Fibroblast of the aortic adventitia (primary cell): ENCODE measurements at places on chromosomes 3 and 15.

- DNase-seq: peak; percentile 28
Observed at GRCh38 chr15:64911311-64912186, at the start of gene ANKDD1A. ANKDD1A (plus strand) TSS chr15:64911902; CDS start chr15:64911931, 29 bp downstream.

- DNase-seq: no peak
Observed at GRCh38 chr3:141332416-141332815, 35.9 kb upstream of the ZBTB38 start.

GRCh38 chr3:168249550-168250414, 154.1 kb upstream of the GOLIM4 start:
- peak; percentile 54 for DNase-seq

GRCh38 chr3:55484801-55485791, 2.0 kb downstream of the WNT5A start:
- DNase-seq: peak; percentile 87

DNA sequence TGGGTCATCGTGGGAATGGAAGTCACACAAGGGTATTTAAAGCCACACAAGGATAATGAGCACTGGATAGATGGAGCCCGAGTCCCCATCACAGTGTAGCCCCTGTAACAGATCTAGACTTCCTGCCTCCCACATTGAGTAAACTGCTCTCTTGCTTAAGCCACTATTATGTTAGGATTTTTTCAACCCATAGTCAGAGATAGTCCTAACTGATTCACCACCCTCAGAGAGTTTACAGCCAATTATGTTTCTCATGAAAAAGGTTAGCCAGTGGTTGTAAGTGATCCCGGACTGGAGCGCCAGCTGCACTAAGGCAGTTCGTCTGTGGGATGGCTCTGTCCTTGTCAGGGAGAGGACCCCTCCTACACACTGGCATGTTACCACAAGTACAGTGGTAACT, 77.0 kb downstream of the KLF13 start:
- peak; percentile 66 for DNase-seq

DNA sequence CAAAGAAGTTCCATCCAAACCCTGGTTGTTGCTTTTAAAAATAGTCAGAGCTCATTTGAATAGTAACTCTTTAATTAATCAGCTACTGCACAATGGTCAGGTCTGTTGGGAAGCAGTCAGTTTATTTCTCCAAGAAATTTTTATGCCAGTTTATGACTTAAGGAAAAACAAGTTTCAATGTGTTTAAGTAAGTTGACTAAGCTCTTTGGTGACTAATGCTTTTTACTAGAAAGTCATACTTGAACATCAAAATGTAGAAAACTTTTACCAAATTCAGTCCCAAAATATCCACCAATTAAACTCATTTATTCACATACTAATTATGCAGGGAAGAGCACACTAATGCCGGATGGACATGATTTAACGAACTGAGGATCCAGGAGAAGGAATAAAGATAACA, 22.1 kb downstream of the PRICKLE2 start:
- DNase-seq: no peak

GRCh38 chr3:52084954-52085680, 28.7 kb upstream of the DUSP7 start:
- no peak for DNase-seq

DNA sequence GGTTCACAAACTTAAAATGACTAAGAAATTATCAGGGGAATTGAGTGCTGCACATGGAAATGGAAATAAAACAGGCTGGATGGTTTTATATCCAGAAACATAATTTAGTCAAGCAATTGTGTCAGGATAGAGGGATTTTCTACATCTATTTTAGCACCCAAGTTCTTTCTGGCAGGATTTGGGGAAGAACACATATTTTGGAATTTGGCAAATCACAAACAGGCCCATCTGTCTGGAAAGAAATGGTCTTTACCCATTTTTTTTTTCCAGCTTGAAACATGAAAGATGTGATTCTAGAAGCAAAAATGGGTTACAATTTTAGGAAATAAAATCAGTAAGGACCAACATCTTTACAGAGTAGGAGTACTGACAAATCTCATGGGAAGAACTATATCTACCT, 14.4 kb upstream of the UNC13C start:
- no peak for DNase-seq

GRCh38 chr15:99126131-99126588, 21.3 kb downstream of the SYNM start:
- no peak for DNase-seq

DNA sequence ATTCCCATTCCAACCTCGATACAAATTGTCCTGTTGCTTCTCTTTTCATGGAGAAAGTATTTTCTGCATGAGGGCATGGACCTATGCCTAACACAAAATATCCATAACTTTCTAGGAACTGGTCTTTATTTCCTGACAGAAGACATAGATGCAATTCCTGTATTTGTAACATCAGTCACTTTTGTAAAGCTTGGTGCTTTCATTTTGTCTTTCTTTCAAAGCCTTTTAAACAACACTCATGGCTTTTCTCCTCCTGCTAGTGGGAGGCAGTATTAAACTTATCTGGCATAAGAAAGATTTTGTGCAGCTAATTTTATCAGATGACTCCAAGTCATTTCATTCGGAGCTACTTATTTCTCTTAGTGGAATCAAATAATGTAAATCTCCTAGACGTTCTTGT, 616.0 kb downstream of the RBMS3 start:
- DNase-seq: no peak

- peak; percentile 32 for DNase-seq
Observed at GRCh38 chr15:64623347-64623996, 151.9 kb downstream of the RBPMS2 start.

DNA sequence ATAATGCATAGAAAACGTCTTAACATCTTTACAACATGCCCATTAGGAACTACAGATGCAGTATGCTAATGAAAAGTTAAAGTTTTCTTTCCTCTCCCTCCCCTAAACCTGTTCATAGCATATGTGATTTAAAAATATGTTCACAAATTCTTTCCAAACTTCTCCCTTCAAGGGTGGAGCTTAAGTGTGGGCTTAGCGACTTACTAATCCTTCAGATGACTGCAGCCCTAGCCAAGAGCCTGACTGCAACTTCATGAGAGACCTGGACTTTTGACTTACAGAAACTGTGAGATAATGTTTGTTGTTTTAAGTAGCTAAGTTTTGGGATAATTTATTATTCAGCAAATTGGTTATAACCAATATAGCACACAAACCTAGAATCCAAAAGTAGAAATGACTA, 22.0 kb upstream of the ANXA2 start:
- DNase-seq: peak; percentile 73

GRCh38 chr3:181700168-181701087, 11.3 kb upstream of the SOX2 start:
- DNase-seq: peak; percentile 88

DNA sequence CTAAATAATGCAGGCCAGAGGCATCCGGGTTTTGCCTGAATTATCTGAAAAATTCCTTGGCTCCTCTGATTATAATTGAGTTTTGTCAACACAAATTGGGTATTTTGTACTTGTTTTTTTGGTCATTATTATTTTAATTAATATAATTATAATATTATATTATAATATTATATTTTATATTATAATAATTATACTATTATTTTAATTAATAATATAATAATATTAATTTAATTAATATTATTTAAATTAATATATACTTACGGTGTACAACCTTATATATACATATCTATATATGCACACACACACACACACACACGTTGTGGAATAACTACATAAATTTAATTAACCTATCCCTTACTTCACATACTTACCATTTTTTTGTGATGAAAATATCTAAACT, 73.5 kb downstream of the RYR3 start:
- DNase-seq: no peak

- DNase-seq: no peak
Observed at GRCh38 chr15:73382115-73382514, 13.4 kb upstream of the HCN4 start.

DNA sequence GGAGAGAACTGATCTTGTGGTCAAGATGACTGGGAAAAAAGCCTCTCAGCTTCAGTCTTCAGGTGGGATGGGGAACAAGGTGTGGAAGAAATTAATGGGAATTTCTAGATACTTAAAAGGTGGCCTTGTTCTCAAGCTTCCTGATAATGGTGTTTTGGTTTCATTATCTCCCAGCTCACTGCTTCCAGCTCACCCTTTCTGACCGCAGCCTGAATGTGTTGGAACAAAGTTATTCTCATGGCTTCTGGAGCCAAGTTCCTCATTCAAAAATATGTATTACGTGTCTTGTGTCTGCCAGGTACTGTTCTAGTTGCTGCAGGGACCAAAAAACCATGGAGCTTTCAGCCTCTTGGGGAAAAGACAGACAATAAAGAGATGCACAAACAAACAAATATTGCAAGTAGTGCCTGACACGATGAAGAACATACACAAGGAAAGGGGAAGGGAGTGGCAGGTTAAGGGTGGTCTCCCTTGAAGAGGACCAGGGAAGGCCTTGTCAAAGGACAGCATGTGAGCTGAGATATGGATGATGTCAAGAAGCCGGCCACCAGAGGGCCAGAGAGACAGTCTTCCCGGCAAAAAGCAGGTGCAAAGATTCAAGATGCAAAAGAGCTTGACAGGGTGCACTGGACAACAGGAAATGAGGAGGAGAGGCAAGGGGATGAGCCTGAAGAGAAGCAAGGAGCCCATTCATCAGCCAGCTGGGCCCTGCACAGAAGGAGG, 35.5 kb downstream of the ARRDC4 start:
- DNase-seq: peak; percentile 43

DNA sequence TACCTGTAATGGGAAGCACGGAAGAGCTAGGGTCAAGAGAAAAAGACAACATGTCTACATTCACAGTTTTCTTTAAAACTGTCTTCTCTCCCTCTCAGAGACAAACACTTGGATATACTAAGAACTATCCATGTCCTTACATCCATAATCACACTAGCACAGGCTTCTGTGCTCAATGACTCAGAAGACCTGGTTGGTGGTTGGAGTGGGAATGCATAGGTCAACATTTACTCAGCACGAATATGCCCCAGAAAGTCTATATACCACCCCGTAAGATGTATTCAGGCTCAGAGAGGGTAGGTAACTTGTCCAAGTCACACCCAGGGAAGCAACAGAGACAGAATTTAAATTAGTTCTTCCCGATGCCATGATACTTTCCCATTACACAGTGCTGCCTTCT, 891.1 kb downstream of the TUSC7 start:
- DNase-seq: no peak

GRCh38 chr3:20186600-20187004, 596 bp upstream of the SGO1 start:
- no peak for DNase-seq

GRCh38 chr15:23401627-23402026, 45.4 kb downstream of the GOLGA6L2 start:
- no peak for DNase-seq

GRCh38 chr3:189690237-189690636, 59.0 kb downstream of the TP63 start:
- no peak for DNase-seq

DNA sequence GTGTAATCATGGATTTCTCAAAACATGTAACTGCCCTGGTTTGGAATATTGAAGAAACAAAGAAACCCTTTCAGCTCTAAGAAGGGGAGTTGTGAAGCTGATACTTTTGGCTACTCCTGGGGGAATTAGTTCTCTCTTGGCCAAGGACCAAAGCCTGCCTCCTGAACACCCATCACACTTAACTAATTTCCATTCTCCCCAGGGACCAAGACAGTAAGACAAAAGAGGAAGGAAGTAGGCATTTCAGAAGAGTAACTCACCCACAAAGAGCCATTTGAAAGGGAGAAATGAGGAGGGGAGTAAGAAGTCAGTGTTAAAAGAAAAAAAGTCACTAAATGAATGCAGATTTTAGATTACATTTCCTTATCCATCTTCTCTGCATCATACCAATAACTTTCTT, 328.0 kb upstream of the SOX2 start:
- DNase-seq: no peak

- DNase-seq: no peak
Observed at GRCh38 chr3:73341272-73341935, 279.9 kb downstream of the EBLN2 start.

GRCh38 chr3:126925411-126926171, 57.3 kb upstream of the PLXNA1 start:
- no peak for DNase-seq

- DNase-seq: no peak
Observed at GRCh38 chr3:190543671-190544070, 29.8 kb downstream of the IL1RAP start.

GRCh38 chr3:166274351-166275023, 437.3 kb upstream of the BCHE start:
- peak; percentile 31 for DNase-seq

DNA sequence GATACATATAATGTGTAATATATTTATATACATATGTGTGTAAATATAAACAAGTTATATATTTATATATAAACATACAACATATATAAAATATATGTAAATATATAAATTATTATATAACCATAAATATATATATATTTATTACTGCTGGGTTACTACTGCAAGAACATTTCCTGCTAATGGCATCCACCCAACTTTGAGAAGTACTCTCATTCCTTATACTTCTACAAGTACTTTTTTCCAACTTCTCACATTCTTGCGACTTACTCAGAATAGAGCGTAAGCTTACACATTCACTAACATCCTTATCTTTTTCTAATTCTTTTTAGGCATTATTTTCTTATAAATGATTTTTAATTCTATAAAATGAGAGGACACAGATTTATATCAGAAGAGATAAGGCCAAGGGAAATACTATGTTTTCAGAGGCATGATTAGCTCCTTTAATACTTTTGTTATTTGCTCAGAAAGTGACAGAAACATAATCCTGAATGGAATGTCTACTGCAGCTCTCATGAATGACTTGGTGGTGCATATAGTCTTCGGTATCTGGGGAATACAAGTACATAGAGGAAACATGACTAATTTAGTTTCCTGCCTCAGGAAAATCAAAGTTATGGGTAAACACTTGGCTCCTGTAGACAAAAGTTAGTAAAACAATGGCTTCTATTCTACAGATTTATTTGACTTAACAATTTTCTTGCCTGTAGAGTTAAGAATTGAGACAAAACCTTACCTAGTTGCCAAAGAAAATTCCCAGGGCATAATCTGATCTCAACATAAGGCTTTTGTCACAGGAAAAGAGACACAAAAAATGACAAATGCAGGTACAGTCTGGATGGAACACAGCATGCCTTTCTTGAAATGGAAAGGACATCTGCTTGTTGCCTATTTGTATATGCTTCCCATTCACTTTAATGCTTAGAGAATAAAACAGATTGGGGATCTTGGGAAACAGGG, 453.9 kb downstream of the SQOR start:
- no peak for DNase-seq

- DNase-seq: no peak
Observed at GRCh38 chr15:76056931-76057330, 2.9 kb upstream of the TMEM266 start.

DNA sequence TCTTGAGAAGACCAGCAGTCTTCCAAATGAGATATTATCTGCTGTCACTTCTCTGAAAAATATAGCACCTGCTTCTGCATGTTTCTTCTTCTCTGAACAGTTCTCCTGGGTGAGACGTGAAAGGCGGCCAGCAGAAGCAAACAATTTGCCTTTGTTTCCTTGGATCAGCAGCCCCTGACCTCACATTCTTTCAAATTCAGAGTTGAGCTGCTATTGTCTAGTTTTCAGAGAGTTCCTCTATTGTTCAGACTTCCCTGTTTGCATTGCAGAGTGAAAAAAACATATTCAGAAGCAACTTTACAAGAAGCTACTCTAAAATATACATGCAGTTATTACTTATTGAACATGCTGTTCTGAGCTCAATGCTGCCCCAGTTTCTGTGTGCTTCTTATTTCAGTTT, 653.6 kb downstream of the NAALADL2 start:
- no peak for DNase-seq

- no peak for DNase-seq
Observed at GRCh38 chr3:143132246-143132980, 12.8 kb downstream of the CHST2 start.

- DNase-seq: peak; percentile 67
Observed at GRCh38 chr3:66476852-66477381, 23.9 kb downstream of the LRIG1 start.

GRCh38 chr15:78763796-78764241, 47.4 kb downstream of the ADAMTS7 start:
- no peak for DNase-seq
